Skin of body (tissue), 3 donors: ENCODE measurements at places on chromosomes 6 and 20. TPM values are rescaled to one million over a fixed set of nuclear protein-coding genes. Genes with fewer than 3 reads are reported as not detected.

GRCh38 chr6:169112483-169113320, 140.9 kb downstream of the THBS2 start:
- DNase-seq = no peak

GRCh38 chr6:135496800-135497411, 634 bp downstream of the AHI1 start:
- DNase-seq = no peak

- DNase-seq = no peak
Observed at GRCh38 chr6:25961619-25962148, 918 bp upstream of the TRIM38 start.

GRCh38 chr6:166736634-166737033, 109.6 kb upstream of the RPS6KA2 start:
- DNase-seq = no peak

DNA sequence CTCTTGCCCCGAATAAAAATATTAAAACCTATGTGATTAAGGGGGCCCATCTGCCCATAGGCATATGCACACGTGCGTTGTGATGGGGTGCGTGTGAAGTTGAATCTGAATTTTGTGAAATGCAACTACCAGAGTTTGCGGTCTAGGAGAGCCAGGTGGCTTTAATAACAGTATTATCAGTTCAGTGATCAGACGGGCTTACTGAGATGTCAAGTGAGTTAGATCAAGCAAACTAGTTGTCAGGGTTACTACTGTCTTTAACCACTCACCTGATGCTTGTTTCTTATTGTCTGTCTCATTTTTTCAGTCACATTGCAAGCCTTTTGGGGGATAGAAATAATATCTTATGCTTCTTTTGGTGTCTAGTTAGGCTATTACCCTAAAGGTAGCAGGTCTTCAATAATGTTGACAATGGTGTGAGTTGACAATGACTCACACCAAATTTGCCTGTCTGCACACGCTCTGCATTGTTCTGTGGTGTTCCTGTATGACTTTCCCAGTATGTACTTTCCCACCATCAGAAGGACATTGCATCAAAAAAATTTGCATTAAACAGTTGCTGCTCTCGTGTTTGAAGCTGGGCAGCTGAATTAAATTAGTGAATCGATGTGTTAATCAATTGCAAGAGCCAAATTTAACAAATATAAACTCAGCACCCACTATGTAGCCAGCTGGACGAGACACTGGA, 103.1 kb upstream of the NAA20 start:
- no peak for DNase-seq

DNA sequence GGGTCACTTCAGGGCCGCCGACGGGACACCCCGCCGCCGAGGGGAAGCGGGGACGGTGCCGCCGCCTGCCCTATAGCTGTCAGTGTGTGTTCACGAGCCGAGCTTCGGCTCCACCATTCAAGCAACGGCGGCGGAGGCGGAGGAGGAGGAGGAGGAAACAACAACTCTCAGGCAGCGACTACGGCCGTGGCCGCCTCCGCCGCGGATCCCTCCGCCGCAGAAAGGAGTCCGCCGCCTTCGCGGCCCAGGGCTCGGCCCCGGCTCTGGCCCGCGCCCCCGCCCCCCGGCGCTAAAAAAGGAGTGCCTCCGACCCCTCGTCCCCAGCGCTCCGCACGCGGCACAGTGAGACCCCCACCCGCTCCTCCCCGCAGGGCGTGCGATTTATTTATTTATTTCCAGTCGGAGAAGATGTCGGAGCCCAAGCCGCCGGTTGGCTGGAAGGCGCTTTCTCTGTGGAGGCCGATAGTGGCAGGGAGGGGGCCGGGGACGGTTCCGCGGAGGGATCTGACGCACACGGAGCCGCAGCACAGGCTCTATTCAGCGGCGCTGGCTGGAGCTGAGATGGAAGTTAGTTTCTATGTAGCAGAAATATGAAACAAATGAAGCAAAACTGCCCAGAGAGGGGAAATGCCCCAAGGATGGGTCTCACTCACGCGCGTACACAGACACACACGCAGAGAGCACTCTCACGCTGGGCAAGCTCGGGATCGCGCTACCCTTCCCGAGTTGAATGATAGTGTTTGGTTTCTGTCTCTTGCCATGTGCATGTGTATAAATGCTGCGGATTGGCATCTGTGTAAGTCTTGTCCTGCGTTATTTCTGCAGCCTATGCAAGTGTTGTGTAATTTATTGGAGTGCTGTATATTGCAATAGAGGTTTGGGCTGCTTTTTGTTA, at the start of gene PHIP:
PHIP (minus strand) TSS at position 180 of the 895 bp plus-strand sequence. CDS start 186 bp downstream, outside the sequence.
- peak; percentile 97 for DNase-seq

GRCh38 chr20:44400671-44400969, 45.1 kb downstream of the HNF4A start:
- no peak for DNase-seq

- no peak for DNase-seq
Observed at GRCh38 chr20:41609474-41609873, 8.7 kb downstream of the CHD6 start.

GRCh38 chr6:113662688-113663333, 194.3 kb upstream of the MARCKS start:
- DNase-seq = no peak

DNA sequence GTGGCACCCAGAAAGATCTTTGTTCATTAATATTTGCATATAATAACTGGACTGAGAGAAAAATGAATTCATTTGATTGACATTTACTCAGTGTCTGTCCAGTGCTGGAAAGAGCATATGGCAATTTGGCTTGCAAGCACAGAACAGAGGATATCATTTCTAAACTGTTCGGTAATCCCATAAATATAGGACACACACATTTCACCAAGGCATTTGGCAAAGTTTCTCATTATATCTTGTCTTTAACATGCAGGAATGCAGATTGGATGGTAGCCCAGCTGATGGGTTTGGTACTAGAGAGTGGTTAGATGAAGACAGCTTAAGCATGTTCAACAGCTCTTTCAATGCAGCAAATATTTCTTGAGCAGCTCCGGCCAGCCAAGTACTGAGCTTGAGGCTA, 259.2 kb downstream of the PRKN start:
- DNase-seq = peak; percentile 93

DNA sequence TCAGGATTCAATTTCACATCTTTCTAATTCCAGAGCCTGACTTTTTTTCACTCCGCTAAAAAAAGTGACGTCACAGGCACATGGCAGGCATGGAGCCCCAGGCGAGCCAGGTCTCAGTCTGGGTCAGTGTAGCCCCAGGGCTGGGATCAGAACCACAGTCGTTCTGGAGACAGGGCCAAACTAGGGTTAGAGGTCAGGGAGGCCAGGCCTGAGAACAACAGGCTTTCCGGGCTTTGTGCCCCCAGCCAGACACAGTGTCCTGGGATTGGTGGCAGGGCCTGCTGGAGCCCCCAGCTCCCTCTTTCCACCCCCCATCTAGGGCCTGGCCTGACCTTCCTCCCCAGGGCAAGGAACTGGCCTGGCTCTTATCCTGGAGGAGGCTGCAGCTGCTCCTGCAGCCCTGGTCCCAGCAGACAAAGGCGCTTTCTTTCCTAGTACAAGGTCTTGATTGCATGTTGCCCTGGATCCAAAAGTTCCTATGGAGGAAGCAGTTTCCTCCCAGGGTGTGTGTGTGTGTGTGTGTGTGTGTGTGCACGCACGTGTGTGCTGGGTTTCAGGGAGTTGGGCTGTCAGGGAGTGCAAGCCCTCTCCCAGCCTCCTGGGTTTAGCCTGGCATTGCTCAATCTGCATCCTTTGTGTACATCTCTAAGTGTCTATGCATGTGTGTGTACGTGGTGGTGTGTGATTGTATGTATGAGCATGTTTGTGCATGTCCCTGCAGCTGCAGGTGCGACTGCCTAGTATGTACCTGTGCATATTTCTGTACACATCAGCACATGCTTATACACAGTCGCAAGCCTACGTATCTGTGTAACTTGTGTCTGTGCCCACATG, 26.5 kb upstream of the EMILIN3 start:
- peak; percentile 77 for DNase-seq

GRCh38 chr6:154994836-154995253, 270 bp upstream of the TIAM2 start:
- DNase-seq = no peak

- no peak for DNase-seq
Observed at GRCh38 chr6:142676027-142676443, 268.9 kb downstream of the HIVEP2 start.

DNA sequence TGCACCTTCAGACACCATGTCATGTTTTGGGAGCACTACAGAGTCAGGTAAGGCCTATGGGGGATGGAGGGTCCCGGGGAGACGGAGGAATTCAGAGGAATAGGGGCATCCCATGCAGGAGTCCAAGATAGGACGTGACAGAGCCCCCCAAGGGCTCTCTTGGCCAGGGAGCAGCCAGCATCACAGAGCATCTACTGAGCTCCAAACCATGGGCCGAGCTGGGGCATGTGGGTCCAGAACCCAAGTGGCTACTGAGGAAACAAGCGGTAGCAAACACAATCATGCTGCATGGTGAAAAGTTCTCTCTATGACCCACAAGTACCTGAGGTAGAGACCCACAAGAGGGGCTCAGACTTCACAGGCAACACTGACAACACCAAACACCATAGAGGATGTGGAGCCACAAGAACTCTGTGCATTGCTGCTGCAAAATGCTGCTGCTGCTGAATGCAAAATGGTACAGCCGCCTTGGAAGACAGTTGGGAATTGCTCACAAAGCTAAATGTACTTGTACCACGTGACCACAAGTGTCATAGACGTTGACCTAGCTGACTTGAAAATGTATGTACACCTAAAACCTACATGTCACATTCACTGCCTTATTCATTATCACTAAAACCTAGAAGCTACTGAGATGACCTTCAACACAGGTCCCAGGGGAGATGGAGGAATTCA, 33.4 kb upstream of the MAS1L start:
- DNase-seq = no peak

- DNase-seq = no peak
Observed at GRCh38 chr6:6395581-6396197, 75.2 kb upstream of the F13A1 start.

- DNase-seq = no peak
Observed at GRCh38 chr6:88548891-88549505, 382.9 kb upstream of the CNR1 start.

DNA sequence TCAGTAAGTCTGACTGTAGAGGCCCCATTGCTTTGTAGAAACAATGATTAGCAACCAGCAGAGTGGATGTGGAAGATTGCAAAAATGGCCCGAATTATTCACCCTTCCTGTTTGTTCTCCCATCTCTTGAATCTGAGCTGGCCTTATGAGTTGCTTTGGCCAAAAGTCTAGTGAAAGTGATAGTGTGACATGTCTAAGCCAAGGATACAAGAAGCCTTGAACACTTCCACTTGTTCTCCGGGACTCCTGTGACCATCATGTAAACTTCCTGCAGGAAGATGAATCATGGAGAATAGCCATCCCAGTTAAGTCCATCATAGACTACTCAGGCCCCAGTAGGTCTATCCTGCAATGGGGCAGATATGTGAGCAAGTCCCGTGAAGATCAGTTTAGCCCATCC, 252.0 kb upstream of the JAG1 start:
- DNase-seq = no peak

EDN1 gene
- total RNA-seq = 6.3 TPM

NRSN2 gene
- total RNA-seq = 7.0 TPM

COL20A1 gene
- total RNA-seq = 2.0 TPM

PAK1IP1 gene
- total RNA-seq = 13.2 TPM

PSORS1C2 gene
- 2.9 TPM for total RNA-seq

FAM162B gene
- total RNA-seq = 5.1 TPM

BPIFB1 gene
- total RNA-seq = not detected

TMEM74B gene
- 2.5 TPM for total RNA-seq

KCNQ5 gene
- total RNA-seq = 0.39 TPM

ELOVL5 gene
- 78.7 TPM for total RNA-seq

GLYATL3 gene
- total RNA-seq = 0.39 TPM

RNF182 gene
- 1.1 TPM for total RNA-seq
